ENCODE measurements at places on chromosomes 4 and X.

DNA sequence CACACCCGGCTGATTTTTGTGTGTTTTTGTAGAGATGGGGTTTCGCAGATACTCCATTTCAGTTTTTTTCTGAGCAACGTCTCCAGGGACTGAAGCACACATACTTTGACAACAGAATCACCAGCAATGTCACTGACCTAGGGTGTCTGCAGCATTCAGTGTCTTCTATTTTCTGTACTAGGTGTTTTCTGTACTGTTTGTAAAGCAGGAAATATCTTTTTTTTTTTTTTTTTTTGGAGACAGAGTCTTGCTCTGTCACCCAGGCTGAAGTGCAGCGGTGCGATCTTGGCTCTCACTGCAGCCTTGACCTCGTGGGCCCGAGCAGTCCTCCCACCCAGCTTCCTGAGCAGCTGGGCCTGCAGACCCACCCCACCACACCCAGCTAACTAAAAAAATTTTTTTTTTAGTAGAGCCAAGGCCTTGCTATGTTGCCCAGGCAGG, 8.9 kb downstream of the ADD1 start:
- no peak for DNase-seq

GRCh38 chr4:175469514-175469913, 342.6 kb downstream of the GPM6A start:
- no peak for DNase-seq

GRCh38 chr4:15233264-15233597, 194.6 kb upstream of the C1QTNF7 start:
- no peak for DNase-seq

DNA sequence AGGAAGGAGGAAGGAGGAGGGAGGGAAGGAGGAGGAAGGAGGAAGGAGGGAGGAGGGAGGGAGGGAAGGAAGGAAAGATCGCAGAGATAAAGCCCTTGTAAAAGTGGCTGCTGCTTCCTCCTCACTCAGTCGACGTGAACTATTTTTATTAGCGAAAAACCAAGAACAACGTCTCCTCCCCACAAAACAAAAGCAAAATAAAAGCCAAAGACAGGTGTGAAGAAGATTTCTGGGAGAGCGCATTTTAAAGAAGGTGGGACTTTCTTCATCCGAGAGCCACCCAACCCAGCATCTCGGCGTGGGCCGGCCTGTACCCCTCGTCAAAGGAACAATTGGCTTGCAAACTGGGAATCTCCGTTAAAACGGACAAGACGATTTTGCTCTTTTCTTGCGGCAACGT, 40.7 kb upstream of the ASMTL start:
- no peak for DNase-seq

GRCh38 chr4:15653864-15654592, 1.1 kb downstream of the FBXL5 start:
- no peak for DNase-seq

- peak; percentile 72 for DNase-seq
Measured at GRCh38 chr4:181684310-181684709, 558.9 kb upstream of the TENM3 start.

GRCh38 chrX:120213438-120214265, 37.0 kb upstream of the ZBTB33 start:
- peak; percentile 14 for DNase-seq

GRCh38 chrX:44913656-44914531, 40.9 kb downstream of the KDM6A start:
- no peak for DNase-seq

GRCh38 chr4:6252051-6252450, 17.6 kb upstream of the WFS1 start:
- no peak for DNase-seq

DNA sequence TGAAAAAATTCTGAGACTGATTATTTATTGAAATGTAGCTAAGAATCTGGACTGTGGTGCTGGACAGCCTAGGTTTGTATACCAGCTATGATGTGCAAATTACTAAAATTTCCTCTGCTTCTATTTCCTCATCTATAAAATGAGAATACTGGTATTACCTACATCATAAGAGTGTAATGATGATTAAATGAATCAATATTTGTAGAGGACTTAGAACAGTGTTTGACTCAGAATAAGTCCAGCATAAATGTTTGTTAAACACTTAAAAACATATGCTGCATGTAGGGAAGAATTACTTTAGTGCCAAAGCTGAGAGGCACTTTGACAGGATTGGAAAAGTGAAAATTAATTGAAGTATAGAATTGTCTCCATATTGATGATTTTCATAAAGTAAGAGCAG, 55.3 kb upstream of the TMPRSS11F start:
- DNase-seq = no peak

DNA sequence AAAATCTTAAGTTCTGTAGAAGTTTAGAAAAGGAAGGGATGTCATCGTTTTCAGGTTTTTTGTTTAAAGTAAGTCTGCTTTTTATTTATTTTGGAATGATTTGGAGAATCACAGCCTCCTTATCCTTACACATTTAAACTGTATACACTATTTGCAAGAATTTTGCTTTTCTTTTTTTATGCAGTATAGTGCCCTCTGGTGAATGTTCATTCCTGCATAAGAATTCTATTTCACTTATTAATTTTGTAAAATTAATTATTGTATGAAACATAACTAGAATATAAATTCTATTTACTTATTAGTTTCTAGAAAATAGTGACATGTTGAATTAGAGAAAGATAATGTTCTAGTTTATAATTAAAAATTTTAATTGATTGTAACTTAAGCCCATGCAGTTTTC, 44.6 kb downstream of the DACH2 start:
- no peak for DNase-seq

DNA sequence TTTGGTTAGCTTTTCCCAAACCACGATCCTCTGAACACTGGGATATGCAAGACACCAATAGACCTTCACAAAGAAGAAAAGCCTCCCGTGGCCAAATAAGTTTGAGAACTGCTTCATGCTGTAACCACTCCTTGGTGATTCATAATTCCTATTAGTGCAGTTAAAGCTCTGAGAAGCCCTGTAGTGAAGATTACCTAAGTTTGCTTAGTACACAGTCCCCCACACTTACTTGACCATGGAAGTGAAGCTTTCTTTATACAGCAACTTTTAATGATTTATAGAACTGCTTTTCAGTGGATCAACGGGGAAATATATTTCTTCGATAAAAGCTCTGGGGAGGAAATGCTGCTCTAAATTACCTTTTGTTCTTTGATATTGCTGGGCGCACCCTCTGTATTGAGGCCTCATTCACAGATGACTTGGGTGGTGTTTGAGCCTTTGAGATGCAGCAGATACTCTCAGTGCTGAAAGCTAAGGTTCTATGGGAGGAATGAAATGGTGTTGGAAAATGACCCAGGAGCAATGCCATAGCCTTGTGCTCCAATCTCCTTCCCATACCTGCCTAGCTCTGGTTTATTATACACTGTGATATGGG, 67.4 kb downstream of the CBLL2 start:
- DNase-seq = no peak

- DNase-seq = no peak
Measured at GRCh38 chrX:115906276-115906675, 264.3 kb upstream of the AGTR2 start.

- no peak for DNase-seq
Measured at GRCh38 chrX:113297437-113297836, 456.8 kb upstream of the AMOT start.

DNA sequence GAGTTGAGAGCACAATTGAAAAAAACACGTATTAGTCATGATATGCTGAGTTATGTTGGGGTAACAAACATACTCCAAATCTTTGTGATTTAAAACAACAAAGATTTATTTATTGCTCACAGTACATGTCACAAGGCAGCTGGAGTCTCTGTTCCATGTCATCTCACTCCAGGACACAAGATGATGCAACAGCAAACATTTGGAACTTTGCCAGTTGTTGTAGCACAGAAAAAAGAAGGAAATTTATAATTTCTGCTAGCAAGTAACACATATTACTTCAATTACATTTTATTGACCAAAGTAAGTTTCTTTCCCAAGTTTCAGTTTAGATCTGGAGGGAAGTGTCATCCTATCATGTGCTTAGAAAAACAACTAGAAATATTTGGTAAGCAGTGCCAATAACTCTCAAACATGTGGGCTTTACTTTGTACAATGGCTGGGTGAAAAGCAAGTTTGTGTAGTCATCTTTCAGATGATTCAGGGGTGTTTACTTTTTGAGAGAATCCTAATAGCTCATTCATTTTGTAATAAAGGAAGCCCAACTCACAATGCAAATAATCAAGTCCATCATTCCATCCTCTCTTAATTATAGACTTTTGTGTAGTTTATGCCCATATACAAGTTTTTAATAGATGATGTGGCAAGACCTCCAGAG, 452.3 kb downstream of the ZIC3 start:
- DNase-seq = no peak

DNA sequence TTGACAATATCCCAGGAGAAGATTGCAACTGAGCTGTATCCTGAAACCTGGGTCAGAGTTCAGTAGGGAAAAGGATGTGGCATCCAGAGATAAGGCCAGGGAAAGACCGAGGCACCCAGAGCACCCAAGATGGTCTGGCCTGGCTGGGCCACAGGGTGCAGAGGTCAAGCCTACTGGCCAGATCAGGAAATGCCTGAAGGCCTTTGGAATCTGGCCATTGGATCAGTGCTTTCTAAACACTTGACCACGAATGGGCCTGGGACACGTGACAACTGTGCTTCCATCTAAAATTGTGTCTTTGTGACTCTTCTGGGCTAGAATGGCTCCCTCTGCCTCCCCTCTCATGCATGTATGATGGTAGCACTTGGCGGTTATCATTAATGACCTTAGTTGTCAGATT, 316.9 kb downstream of the EVC2 start:
- DNase-seq = no peak

DNA sequence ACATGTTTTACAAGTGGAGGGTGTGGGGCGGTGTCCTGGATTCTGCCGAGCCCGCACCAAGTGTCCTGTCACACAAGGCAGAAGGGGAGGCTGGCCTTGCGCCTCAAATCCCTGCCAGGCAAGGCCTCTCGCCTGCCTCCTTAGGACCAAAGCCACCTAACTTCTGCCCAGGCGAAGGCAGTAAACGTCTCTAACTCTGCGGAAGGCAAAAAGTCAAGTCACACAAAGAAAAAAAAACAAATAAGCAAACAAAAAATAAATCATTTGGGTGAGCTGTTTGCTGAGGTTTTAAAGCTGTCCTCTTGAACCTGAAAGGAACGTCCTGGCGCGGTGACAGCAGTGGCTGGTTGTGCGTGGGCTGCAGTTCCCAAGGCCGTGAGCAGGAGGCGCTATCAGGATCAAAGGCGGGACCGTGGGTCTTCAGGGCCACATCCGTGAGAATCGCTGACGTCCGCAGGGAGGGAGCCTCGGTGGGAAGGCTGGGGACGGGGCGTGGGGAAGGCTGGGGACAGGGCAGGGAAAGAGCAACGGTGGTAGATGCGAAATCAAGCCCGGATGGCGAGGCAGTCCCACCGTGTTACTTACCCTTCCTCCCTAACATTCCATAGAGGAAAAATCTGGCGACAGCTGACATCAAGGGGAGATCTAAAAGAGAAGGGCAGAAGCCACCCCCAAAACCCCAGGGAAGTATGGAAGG, 99.1 kb downstream of the TRAPPC11 start:
- DNase-seq = no peak

GRCh38 chr4:135963009-135963408, 1569.3 kb downstream of the PCDH18 start:
- no peak for DNase-seq

GRCh38 chr4:22707390-22707789, 14.7 kb downstream of the GBA3 start:
- no peak for DNase-seq

- no peak for DNase-seq
Measured at GRCh38 chr4:3390288-3390811, 51.4 kb upstream of the HGFAC start.

GRCh38 chr4:10458177-10458576, 951 bp upstream of the ZNF518B start:
- DNase-seq = no peak

GRCh38 chr4:80115368-80116181, 42.5 kb upstream of the ANTXR2 start:
- no peak for DNase-seq

GRCh38 chr4:3489451-3489962, 26.4 kb downstream of the DOK7 start:
- DNase-seq = no peak

DNA sequence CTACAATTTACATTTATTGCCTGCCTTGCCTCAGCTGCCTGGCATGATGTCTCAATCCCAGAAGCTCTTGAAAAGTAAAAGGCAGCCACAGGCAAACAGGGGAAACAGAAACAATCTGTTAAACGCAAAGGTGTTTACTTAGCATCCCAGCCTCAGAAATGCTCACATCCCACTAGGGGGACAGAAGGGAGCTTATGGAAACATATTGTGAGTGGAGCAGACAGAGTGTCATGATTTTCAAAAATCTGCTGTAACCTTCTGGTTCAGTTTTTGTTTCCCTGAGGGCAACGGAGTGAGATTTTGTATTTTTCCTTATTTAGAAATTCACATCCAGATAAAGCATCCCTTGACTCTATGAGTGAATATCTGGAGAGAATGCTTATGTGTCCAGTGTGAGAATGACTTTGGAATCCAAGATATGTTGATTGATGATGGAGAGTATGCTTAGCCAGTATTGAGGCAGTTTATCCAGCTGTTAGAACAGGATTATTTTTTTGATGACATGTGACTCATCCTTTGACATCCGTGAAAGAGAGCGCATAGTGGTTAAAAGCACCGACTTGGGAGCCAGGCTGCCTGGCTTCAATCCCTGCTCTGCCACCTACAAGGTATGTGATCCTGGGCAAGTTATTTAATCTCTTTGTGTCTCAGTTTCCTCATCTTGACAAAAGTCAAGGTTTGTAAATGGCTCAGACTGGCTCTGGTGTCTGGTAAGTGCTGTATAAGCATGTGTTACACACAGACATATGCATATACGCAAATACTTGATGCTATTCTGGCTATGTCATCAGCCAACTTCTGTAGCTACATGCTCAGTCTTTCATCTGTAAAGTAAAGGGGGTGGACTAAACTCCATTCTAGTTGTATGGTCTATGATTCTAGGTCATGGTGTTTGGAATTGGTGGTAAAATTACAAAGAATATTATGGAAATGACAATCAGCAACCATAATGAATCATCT, 381.2 kb downstream of the RAPGEF2 start:
- no peak for DNase-seq

- no peak for DNase-seq
Measured at GRCh38 chr4:40348000-40348399, 12.9 kb downstream of the CHRNA9 start.

Data from fibroblast of skin of left quadriceps (primary cell).